Renal cortex interstitium (tissue), 15 donors: ENCODE measurements at places on chromosomes 6 and 20. TPM values are rescaled to one million over a fixed set of nuclear protein-coding genes. Genes with fewer than 3 reads are reported as not detected.

The BPIFA1 gene
- not detected for polyA plus RNA-seq

The SNX9 gene
- polyA plus RNA-seq = 41.3 TPM

The BPI gene
- polyA plus RNA-seq = 1.4 TPM

The SOX18 gene
- polyA plus RNA-seq = 12.1 TPM

The C20orf96 gene
- 45.0 TPM for polyA plus RNA-seq

The KIAA1755 gene
- 2.9 TPM for polyA plus RNA-seq

The PRKN gene
- 11.4 TPM for polyA plus RNA-seq

The HLA-DOA gene
- polyA plus RNA-seq = 4.8 TPM

The DEFB124 gene
- polyA plus RNA-seq = not detected

The FAM162B gene
- polyA plus RNA-seq = 4.9 TPM

The ZFP57 gene
- polyA plus RNA-seq = 0.28 TPM

The RBPJL gene
- not detected for polyA plus RNA-seq

The GHRH gene
- not detected for polyA plus RNA-seq

The OXT gene
- 1.5 TPM for polyA plus RNA-seq

The GJA1 gene
- 67.5 TPM for polyA plus RNA-seq

GRCh38 chr20:2332711-2333110 lies 36.9 kb downstream of the TGM3 start:
- DNase-seq = no peak

DNA sequence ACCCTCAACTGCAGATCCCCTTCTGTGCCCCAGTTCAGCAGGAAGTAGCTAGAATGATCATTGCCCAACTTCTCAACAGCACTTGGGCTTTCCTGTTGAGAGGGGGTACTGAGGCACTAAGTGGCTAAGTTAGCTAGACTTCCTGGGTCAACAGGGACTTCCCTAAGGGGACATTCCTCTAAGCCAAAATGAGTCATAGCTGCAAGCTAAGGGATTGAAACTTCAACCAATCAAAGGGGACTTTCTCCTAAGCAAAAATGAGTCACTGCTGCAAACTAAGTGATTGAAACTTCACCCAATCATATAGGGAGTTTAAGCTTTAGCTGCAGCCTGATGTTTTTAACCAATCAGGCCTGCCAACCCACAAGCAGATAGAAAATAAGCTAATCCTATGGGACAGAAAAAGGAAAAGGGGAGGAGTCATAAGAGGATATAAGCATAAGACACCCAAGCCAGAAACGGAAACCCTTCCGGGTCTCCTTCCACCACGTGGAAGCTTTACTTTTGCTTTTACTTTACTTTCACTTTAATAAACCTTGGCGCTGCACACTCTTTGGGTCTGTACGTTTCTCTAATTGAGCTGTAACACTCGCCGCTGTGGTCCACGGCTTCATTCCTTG lies 659.0 kb upstream of the HS3ST5 start:
- no peak for DNase-seq

GRCh38 chr20:40641202-40641601 lies 47.8 kb downstream of the MAFB start:
- no peak for DNase-seq

- no peak for DNase-seq
These were observed 28.7 kb downstream of the MYB start for GRCh38 chr6:135209803-135210202.

GRCh38 chr6:43856005-43856765 lies 86.2 kb downstream of the VEGFA start:
- no peak for DNase-seq

- DNase-seq = no peak
These were observed 18.1 kb downstream of the DNMT3B start for GRCh38 chr20:32780278-32780677.

GRCh38 chr6:106820412-106820852 lies 154.1 kb downstream of the CD24 start:
- DNase-seq = no peak

DNA sequence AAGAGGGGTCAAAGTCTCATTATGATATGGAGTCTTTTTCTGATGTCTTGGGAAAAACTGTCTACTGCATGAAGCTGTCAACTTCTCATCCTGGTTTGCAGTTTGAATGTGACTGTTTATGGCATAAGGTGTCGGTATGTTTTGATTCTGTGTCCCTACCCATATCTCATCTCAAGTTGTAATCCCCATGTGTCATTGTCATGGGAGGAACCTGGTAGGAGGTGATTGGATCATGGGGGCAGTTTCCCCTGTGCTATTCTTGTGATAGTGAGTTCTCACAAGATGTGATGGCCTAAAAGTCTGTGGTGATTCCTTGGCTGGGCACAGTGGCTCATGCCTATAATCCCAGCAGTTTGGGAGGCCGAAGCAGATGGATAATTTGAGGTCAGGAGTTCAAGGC lies 47.6 kb downstream of the MRAP2 start:
- DNase-seq = no peak

DNA sequence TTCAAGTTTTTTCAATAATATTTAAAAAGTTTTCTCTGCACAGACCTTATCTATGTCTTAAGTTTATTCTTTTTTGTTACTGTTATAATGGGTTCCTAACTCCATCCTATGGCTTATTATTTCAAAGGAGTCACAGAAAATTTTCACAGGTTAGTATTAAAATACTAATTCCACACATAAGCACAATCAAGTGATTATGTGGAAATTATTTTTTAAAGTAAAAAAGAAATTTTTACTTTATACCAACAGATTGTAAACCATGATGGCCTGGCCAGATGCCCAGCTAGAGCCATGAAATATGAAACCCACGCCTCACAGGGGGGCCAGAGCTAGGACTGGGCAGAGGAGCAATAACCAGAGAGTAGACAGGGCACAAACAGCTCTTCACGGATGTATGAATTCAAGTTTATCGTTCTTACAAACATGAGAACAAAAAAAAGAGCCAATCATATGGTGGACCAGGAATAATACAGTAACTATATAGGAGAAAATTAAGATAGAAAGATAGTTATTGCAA lies 34.0 kb downstream of the NUDT3 start:
- DNase-seq = no peak

DNA sequence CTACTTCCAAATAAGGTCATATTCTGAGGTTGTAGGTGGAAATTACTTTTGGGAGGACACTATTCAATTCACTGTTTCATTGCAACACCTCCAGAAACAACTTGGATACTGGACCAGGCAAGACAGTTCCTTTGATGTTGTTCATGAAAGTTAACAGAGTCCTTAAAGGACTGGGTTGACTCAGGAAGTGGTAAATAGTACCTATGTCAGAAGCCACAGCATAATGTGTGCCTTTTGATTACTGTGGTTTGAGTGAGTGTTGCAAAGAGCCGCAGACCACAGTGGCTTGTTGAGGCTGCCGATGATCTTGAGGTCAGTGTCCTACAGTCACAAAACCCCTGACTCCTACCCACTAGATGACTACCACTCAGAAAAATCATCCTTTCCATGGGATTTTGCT lies 10.9 kb downstream of the IL20RA start:
- no peak for DNase-seq

GRCh38 chr6:40542175-40542764 lies 44.9 kb downstream of the LRFN2 start:
- DNase-seq = no peak

DNA sequence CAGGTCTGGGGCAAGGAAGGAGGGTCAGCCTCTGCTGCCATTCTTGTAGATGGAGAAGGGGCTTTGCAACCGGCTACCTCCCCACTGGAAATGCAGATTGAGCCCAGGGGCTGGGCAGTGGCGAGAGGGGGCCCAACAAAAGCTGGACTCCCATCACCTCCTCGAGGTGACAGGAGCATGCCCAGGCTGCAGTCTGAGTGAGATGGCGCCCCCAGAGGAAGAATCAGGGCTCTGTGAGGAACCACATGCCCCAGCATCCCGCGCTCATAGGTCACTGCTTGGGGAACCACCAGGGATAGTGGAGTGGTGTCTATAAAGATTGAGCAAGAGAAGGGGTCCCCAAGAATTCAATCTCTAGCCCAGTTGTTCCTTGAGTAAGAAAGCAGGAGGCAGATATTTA lies 31.6 kb upstream of the NEDD9 start:
- DNase-seq = no peak

DNA sequence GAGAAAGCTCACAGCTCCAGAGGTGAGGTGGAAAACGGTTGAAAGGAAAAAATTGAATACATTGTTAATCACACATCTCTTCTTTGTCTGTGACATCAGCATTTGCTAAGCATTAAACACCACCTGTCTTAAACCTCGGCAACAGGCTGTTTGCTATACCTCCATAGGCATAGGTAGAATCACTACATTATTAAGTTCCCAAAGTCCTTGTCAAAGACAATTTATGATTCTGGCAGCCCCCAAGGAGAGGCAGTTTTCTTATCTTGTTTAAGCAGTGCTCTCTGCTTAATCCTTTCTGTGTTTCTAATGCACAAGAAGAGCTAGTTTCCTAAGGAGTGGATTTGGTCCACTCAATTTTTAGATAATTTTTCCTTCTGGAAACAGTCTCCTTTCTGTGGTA lies 249.7 kb downstream of the NKAIN2 start:
- DNase-seq = no peak

DNA sequence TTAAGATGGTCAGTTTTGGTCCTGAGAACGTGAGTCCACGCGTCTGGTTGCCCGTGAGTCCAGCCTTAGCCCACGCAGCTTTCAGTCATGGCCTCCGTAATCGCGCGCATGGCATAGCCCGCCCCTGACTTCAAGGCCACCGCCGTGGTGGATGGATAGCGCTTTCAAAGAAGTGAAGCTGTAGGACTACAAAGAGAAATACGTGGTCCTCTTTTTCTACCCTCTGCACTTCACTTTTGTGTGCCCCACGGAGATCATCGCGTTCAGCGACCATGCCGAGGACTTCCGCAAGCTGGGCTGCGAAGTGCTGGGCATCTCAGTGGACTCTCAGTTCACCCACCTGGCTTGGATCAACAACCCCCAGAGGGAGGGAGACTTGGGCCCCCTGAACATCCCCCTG lies 142.0 kb upstream of the MCHR2 start:
- no peak for DNase-seq

DNA sequence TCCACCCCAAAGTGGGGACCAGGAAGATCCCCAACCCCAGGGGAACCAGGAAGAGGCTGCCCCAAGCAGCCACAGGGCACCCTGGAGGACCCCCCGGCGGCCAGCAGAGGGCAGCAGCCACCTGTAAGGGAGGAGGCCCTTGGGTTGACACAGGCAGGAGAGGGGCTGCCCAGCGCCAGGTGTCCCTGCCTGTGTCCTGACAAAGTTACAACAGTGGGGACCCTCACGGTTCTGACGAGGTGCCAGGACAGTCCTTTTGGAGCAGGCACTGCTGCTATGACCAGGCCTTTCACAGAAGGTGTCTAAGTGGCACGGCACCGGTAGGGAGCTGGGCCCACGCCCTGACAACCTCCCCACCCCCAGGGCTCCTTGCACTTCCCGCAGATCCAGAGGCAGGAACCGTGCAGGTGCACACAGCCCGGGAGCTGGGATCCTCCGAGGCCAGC lies 176.7 kb downstream of the BMP7 start:
- no peak for DNase-seq

DNA sequence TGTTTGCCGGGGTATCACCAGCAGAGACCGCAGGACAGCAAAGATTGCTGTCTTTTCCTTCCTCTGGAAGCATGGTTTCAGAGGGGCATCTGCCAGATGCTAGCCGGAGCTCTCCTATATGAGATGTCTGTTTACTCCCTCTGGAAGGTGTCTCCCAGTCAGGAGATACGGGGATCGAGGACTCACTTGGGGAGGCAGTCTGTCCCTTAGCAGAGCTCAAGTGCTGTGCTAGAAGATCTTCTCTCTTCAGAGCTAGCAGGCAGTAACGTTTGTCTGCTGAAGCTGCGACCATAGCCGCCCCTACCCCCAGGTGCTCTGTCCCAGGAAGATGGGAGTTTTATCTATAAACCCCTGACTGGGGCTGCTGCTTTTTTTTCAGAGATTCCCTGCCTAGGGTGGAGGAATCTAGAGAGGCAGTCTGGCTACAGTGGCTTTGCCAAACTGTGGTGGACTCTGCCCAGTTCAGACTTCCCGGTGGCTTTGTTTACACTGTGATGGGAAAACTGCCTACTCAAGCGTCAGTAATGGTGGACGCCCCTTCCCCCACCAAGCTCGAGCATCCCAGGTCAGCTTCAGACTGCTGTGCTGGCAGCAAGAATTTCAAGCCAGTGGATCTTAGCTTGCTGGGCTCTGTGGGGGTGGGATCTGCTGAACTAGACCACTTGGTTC lies 133.0 kb upstream of the FLRT3 start:
- DNase-seq = no peak

DNA sequence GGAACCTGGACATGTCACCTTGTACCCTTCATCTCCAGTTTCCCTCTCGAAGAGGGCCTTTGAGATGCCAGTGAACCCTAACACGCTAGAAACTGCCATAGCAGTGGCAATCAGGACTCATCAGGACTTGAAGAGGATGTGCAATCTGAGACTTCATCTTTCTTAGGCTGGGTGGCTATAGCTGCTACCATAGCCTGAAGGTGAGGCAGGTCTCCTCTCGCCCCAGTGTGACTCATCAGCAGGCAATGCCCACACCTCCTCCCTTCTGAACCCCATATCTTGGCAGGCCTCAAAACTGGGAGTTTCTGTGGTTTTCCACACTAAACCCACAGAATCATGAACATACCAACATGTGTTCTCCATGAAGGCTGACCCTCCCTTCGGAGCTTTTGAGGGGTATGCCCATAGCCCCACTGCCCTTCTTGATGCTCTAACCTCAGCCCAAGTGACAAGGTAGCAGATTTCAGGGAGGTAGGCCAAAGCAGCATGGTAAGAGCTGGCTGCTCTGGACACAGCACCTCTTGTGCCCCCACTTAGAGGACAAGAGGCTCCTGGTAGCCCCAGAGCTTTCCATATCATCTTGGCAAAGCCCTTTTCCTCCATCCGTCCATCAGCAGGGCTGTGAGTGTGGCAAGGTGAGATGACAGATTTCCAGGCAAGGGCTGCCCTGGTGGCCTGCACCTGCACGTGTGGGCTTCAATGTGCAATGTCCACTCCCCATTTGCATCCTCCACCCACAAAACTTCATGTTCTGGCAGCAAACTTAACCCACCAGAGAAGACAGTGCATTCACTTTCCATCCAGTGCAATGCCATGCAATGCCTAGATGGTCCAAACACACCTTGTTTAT lies 2.6 kb downstream of the BLCAP start:
- DNase-seq = no peak

GRCh38 chr6:17633465-17634188 lies 33.5 kb downstream of the FAM8A1 start:
- DNase-seq = no peak

DNA sequence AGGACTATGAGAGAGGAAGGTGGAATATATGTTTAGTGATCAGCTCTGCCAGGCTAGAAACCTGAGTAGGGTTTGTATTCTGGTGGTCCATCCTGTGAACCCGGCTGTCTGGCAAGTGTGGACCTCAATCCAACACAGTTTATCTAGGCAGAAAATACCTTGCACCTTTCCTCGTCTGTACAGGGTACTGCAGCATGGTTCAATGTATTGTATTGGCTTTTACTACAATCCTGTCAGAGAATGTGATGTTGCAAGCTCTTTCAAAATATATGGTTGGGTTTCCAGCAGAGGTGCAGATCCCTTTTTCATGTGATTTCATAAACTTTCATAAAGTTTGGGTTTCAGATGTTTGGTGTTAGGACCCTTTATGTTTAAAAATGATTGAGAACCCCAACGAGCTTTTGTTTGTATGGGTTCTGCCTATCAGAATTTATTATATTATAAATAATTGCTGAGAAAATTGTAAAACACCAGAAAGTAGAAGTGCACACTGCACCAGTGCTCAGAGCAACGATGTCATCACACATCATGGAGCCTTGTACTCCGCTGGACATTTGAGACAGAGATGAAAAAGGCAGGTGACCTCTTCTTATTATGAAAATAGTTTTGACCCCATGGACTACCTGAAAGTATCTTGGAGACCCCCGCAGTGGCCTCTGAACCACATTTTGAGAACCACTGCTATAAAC lies 106.6 kb downstream of the RTN4IP1 start:
- no peak for DNase-seq

GRCh38 chr6:100099189-100100074 lies 105.4 kb upstream of the MCHR2 start:
- DNase-seq = no peak
